Effector CD8-positive, alpha-beta T cell (primary cell): ENCODE measurements at places on chromosomes 3 and 15.

GRCh38 chr3:195352895-195353488, 82.0 kb upstream of the XXYLT1 start:
- no peak for DNase-seq

- no peak for DNase-seq
Observed at GRCh38 chr3:50515565-50516439, 12.4 kb upstream of the CACNA2D2 start.

GRCh38 chr3:44468572-44469520, 8.6 kb downstream of the ZNF445 start:
- DNase-seq: no peak

GRCh38 chr15:81279621-81280485, 44.1 kb downstream of the STARD5 start:
- no peak for DNase-seq

DNA sequence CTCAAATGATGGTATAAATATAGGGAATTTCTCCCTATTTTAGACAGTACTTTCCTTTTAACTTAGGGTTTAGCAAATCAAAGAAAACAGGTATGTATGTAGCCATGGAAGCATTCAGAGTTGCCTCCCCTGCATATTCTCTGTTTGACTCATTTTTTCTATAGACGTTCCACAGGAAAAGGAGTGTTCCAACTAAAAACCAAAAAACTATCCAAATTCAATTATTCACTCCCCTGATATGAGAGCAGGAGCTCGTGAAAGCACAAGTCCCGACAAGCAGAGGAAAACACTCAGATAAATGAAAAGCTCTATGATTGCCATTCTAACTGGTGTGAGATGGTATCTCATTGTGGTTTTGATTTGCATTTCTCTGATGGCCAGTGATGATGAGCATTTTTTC, 119.5 kb downstream of the FRMD5 start:
- no peak for DNase-seq

DNA sequence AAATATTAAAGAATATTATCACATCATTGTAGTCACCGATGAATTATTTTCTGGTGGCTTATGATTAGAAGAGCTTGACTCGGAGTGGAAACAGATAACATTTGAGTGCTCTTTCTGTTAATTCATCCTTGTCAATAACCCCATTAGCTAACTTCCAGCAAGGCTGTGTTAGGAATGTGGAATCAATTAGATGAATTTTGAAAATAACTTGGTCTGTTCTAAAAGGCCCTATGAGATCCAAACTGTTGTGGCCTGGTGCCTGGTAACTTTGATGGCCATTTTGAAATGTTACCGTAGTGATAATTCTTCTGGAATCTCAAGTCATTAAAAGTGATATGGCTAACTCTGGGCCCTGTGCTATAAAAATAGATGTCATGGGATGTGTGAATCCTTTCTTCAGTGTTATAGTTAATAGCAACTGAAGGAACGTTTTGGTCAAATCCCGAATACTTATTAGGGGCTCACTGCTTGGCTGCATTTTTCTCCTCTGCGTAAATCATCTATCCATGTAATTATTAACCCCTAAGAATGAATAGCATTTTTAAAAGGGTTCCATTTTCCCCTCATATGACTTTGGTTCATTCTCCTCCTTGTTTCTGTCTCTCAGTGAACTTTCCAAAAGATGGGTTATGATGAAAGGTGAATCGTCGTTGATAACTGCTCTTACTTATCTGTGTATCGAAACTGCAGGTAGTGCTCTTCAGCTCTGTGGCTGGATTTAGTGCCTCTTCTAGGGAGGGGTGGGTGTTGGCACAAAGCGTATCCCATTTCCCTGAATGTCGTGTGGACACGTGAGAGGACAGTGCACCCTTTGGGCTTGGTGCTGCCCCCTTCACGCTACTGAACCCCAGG, 82.7 kb downstream of the IGF1R start:
- DNase-seq: no peak

GRCh38 chr3:89577637-89578530, 470.5 kb downstream of the EPHA3 start:
- no peak for DNase-seq

- no peak for DNase-seq
Observed at GRCh38 chr3:14630404-14631100, 21.0 kb upstream of the CCDC174 start.

GRCh38 chr3:173913974-173914421, 516.5 kb downstream of the NLGN1 start:
- no peak for DNase-seq

GRCh38 chr3:126313580-126314304, 43.5 kb downstream of the KLF15 start:
- DNase-seq: no peak

GRCh38 chr3:58144478-58145325, 66.1 kb downstream of the DNASE1L3 start:
- DNase-seq: no peak

GRCh38 chr3:159416856-159417255, 571.8 kb upstream of the IL12A start:
- no peak for DNase-seq

DNA sequence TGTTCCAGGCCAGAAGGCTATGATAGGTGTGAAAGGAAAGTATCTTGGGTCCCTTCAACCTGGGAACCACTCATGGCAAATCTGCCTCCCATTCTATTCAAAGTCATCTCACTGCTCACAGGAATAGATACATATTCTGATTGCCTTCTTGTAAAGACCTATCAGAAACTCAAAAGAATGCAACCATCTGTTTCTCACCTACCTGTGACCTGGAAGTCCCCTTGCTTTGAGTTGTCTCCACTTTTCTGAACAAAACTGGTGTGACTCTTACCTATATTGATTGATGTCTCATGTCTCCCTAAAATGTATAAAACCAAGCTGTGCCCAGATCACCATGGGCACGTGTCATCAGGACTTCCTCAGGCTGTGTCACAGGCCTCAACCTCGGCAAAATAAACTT, 1149.3 kb downstream of the NSUN3 start:
- no peak for DNase-seq

GRCh38 chr15:59230531-59231055, 23.9 kb downstream of the LDHAL6B start:
- DNase-seq: no peak

- DNase-seq: no peak
Observed at GRCh38 chr3:126446791-126447190, 28.9 kb downstream of the ZXDC start.

DNA sequence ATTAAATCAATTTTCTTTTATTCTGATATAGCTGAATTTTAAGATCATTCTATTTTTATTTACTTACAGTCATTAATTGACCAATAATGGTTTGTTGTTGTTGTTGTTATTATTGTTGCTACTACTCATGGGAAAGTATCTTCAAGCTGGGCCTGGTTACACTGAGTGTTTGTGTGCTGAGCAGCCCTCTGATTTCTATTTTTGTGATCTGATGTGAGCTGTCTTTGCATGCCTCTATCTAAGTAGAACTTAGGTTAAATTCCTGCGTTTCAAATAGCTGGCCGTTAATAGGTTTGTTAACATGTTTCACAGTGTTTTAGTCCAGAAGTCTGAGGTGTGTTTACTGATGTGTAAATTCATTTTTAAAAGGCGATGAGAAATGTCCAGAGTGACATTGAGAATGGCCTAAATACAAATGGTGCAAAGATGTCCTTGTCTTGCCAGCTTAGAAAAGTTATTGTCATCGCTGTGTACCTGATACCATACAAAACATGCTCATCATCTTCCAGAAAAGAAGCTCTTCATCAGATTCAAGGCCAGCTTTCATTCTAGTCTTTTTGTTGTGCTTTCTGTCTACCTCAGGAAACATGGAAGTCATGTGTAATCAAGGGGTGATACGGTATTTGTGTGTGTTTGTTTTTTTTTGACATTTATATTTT, 15.8 kb downstream of the ARIH2 start:
- DNase-seq: no peak

- DNase-seq: no peak
Observed at GRCh38 chr3:71758091-71758490, 4.4 kb downstream of the GPR27 start.

DNA sequence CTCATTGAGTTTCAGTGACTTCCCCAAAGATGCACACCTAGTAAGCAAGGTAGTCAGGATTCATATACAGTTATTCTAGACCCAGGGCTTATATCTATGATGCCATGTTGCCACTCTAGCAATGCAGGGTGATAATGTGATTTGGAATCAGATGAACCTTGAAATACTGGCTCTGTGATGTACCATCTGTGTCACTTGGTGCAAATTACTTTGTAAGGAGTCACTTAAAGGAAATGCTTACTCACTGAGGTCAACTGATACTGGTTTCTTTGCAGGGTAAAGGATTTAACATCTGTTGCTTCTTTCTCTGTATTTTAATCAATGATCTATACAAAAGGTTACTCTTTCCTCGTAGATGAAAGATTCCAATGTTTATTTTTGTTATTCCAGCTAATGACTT, 10.8 kb downstream of the ASB14 start:
- no peak for DNase-seq

DNA sequence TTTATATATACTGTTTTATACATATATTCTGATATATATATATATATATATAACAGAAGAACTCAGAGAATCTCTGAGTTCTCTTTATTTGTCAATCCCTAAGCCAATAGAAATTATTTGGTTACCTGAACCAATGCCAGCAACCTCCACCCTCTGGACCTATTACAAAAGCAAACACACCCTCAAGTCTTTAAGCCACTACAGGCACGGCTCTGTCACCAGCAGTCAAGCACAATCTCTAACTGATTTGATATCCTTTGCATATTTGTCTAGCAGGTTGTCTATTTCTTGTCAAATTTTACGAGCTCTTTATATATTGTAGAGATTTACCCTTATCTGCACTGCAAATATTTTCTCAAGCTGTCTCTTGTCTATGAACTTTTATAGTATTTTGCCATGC, 66.6 kb upstream of the TOPAZ1 start:
- DNase-seq: no peak

DNA sequence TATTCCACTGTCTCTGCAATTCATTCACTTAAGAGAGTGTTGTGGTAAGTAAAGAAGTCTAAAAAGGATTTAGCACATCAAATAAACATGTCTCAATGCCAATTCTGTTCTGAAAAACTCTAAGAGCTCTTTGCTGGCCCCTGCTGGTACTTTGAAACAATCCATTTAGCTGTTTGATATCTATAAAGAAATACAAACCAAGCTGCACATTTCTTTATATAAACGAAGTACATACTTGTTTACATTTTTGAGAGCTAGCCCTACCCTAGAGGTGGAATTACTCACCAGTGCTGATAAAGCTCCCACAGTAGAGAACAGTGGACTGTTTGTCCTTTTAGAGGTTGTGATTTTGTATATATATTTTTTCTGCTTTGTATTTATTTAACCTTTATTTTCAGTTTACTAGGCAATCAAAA, 75.5 kb downstream of the NEDD4 start:
- no peak for DNase-seq

- no peak for DNase-seq
Observed at GRCh38 chr3:133213937-133214336, 175.7 kb downstream of the TMEM108 start.

DNA sequence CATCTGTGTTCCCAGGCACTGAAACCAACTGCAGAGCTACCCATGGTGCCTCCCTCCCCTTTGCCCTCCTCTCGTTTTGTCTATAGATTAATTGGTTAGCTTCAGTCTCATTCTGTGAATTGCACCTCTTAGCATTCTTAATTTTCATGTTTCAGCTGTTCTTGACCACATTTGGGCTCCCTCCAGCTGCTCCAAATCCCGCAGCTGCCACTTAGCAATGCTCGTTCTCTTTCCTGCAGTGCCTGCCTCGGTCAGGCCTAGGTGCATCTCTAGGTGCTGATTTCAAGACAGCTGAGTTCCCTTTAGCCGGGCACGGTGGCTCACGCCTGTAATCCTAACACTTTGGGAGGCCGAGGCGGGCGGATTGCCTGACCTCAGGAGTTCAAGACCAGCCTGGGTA, 47.0 kb upstream of the SMAD3 start:
- DNase-seq: no peak

- no peak for DNase-seq
Observed at GRCh38 chr3:196800742-196801434, 61.2 kb downstream of the PAK2 start.

- peak; percentile 60 for DNase-seq
Observed at GRCh38 chr15:70096215-70097062, 1.3 kb downstream of the TLE3 start.

- no peak for DNase-seq
Observed at GRCh38 chr3:126422571-126423091, 27.9 kb downstream of the CFAP100 start.
